ENCODE measurements at places on chromosomes 3 and 15.

DNA sequence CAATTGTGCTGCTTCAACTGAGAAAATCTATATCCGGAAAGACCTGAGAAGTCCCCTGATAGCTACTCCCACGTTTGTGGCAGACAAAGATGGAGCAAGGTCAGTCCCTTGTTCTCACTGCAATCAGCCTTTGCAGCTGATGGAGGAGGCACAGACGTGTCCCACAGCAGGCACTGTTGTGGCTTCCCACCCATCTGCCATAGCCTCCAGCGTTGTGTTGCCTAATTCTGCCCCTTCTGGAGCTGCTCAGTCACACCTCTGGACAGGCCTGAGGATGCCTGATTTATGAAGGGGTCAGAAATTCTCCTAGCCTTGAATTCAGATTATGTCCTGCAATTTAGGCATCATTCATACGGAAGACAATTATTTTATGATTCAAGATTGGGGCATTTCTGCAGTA, 41.9 kb downstream of the MRPS25 start:
- DNase-seq, result no peak

DNA sequence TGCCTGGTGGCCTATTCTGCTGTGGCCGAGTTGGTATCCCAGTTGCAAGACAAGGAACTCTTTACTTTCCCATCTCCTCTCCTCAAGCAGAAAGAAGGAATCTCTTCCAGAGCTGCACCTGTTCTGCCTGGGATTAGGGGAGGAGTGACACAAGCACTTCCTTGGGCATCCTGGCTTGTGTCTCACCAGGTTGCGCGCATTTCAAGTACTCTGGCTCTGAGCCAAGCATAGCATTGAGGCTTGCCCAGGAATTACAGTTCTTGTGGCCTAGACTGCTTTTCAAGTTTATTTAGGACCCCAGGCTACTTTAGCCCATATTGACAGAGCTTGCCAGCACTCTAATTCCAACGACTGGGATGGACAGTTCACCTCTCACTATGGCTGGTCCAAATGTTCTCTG, 150.5 kb downstream of the RSRC1 start:
- peak; percentile 11 for DNase-seq

DNA sequence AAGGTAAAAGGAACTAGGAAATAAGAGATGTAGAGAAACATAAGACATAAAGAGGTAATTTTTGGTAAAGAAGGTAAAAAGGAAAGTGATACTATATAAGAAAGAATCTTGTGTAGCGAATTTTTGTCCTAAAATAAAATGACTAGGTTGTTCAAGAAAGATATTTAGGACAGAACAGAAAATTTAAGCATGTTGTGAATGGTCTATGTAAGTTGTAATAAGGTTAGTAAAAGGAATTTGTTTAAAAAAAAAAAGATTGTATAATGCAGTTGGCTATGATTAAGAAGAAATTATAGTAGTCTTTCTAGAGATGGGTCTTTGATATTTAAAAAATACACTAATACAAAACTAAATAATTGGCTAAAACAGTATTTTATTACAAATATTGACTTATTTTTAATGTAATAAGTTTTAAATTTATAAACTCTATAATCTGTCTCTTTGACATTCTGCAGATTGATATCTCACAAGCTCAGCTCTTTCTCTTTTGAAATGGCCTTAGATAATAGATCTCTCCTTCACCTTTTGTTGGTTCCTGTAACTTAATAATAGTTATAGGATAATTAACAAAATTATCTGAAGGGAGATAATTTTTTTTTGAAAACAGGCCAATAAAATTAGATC, 3.7 kb upstream of the SLC41A3 start:
- no peak for DNase-seq

DNA sequence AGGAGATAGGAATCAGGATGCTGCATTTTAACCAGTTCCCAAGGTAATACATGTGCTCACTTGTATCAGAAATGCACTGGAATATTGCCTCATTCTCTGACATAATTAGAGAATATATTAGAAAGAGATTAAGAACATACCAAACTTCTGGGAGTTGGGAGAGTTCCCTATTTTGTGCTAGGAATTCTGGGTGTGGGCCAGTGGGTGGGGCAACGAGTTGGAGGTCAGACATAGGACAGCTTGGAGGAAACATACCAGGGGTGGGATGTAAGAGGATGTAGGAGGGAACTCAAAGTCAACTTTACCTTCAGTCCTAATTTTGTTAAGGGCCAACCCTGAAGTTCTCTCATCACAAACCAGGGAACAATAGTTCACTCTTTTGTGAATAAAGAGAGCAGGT, 83.6 kb downstream of the SLC7A14 start:
- peak; percentile 5 for DNase-seq

DNA sequence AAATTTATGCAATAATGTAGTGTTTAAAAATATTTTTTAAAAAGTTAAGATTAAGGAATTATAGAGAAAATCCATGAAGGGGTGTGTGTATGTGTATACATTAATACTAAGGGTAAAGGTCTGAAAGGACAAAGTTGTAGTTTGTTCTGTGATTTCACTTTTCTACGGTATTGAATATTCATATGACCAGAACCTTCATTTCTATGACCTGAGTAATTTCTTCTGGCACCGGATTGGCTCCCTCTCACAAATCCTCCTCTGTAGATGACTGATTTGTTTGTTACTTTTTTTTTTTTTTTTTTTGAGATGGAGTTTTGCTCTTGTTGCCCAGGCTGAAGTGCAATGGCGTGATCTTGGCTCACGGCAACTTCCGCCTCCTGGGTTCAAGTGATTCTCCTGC, 20.9 kb downstream of the GMPS start:
- no peak for DNase-seq

GRCh38 chr15:26095710-26096330, 232.7 kb upstream of the ATP10A start:
- peak; percentile 24 for DNase-seq
